ENCODE measurements at places on chromosomes 2 and 18.

DNA sequence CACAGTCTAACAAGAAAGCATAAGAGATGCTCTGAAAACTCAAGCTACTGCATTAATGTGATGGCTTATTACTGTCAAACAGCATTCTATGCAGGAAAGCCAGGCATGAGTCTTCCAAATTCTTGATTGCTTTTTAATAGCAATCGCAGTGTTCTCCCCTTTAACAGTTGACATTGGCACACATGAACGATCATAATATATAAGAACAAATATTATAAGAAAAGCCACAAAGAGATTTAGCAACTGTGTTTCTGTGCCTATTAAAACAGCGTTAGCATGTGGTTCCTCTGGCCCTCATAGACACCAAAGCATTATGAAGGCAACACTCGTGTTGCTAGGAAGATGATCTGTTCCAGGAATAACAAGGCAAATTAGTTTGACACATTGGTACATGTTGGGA, 245.0 kb downstream of the ACKR3 start:
- DNase-seq, result no peak

GRCh38 chr2:146437712-146438111, 1407.1 kb upstream of the ACVR2A start:
- no peak for DNase-seq

DNA sequence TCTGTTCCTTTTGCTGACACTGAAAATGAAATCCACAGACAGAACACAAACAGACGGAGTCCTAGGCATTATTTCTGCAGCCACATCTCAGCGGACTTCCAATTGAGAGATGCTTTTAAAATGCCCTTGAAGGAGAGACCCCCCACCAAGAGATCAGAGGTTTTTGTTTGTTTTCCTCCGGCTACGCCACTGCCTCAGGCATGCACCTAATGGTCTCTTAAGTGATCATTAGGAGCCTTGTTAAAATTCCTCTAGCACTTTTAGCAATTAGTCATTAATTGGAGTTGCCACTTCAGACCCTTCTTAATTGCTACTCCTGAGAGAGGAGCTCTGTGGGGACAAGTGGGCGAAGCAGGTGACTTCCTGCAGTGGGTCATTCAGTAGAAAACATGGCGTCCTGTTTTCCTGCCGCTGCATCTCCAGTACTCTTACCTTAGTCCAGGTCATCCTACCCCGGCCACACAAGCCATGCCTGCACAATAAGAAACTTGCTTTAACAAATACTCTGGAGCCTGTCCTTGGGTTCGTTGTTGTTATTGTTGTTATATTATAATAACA, 257.7 kb upstream of the CHAC2 start:
- DNase-seq, result no peak

GRCh38 chr2:131143803-131144202, 38.7 kb downstream of the PLEKHB2 start:
- DNase-seq, result no peak

- no peak for DNase-seq
These were observed 23.5 kb upstream of the L3MBTL4 start for GRCh38 chr18:6437937-6438818.

GRCh38 chr2:173523497-173523896, 168.8 kb downstream of the CDCA7 start:
- no peak for DNase-seq

- DNase-seq, result no peak
These were observed 123.3 kb downstream of the LTBP1 start for GRCh38 chr2:33069894-33070651.

GRCh38 chr2:152099367-152100050, 665 bp upstream of the CACNB4 start:
- peak; percentile 26 for DNase-seq

GRCh38 chr18:383135-383534, 115.3 kb upstream of the THOC1 start:
- DNase-seq, result no peak

GRCh38 chr2:25938345-25938744, 44.0 kb downstream of the KIF3C start:
- DNase-seq, result no peak

DNA sequence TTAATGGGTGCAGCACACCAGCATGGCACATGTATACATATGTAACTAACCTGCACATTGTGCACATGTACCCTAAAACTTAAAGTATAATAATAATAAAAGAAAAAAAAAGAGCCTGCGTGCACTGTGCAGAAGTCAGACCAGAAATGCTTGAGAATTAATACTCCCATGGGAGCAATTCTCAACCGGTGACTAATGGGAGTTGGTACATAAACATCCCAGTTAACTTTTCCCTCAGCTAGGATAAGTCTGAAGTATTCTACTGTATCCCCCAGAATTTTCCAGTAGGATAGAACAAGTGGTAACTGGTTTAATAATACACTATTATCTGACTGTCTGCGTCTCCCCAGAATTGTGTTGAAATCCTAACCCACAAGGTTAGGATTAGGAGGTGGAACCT, 113.6 kb upstream of the COL5A2 start:
- DNase-seq, result no peak

DNA sequence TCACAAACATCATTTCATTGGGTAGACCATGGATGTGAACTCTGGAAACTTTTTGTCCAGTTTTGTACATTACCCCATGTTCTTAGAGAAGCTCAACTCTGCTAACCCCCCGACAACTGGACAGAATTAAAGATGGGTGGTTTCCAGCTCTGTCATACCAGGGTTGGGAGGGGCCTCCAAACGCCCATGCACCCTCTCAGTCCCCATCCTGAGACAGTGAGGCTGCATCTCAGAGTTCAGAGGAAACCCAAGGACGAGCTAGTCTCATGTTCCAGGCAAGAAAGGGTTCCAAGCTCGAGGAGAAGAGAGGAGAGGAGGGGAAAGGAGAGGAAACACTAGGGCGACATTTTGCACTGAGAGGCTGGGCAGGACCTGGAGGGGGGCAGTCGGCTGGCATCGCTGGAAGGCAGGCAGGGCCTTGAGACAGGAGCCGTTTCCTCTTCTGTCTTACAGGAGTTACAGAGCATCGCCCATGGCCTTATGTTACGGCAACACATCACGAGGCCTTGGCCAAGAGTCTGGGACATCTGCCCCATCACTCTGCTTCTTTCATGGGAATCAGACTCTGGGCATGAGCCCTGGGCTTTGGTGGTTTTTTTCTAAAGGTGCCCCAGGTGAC, 16.4 kb downstream of the MAL start:
- DNase-seq, result no peak

DNA sequence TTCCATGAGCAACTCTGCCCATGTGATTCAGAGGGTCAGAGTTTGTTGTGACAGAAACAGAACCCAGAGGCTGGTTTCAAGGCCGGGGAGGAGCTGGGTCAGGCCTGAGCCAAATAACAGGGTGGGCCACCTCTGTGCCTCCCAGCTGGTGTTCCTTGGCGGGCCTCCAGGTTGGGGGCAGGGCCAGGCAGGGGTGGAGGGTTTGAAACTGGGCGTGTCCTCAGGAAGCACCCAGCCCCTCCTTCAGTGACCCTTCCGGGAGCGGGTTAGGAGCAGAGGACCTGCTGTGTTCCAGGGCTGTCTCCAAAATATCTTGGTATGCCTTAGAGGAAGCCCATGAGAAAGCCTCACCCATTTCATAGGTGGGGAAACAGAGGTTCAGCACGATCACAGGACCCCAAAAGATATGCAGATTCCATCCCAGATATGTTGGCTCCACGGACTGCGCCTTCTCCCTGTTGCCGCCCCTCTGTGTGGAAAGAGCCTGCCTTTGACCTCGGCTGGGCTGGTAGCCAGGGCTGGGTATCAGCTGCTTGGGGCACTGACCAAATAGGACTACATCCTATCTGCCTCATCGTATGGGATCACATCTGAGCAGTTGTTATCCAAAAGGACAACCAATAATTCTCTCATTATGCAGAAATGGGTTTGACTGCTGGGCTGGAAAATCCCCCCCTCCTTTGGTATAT, 74.8 kb upstream of the GLI2 start:
- no peak for DNase-seq

- no peak for DNase-seq
These were observed 7.2 kb upstream of the ABCB11 start for GRCh38 chr2:169038338-169038757.

- no peak for DNase-seq
These were observed 60.5 kb downstream of the MAP4K4 start for GRCh38 chr2:101758001-101758400.

- no peak for DNase-seq
These were observed 316.6 kb upstream of the CHST9 start for GRCh38 chr18:27501671-27502070.

- DNase-seq, result no peak
These were observed 31.5 kb downstream of the SRSF7 start for GRCh38 chr2:38719706-38720105.

- no peak for DNase-seq
These were observed 56.1 kb upstream of the KIDINS220 start for GRCh38 chr2:8893474-8893873.

- DNase-seq, result peak; percentile 90
These were observed 23.0 kb downstream of the BIN1 start for GRCh38 chr2:127083819-127084503.

DNA sequence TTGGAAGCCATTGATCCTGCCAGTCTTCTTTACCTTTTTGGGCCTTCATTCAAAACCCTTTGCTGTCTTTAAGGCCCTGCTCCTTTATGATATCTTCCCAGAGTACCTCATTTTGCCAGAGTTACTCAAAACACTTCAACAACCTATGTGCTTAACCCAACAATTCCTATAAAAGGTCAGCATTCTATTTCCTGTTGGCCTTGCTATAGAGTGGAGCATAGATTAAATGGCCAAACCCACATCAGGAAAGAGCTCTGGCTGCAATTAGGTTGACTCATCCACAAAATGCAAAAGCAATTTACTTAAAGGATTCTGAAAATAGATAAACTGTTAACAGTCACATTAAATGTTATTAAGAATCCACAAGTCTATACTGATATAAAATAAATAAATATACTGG, 21.2 kb downstream of the MRPL33 start:
- no peak for DNase-seq

DNA sequence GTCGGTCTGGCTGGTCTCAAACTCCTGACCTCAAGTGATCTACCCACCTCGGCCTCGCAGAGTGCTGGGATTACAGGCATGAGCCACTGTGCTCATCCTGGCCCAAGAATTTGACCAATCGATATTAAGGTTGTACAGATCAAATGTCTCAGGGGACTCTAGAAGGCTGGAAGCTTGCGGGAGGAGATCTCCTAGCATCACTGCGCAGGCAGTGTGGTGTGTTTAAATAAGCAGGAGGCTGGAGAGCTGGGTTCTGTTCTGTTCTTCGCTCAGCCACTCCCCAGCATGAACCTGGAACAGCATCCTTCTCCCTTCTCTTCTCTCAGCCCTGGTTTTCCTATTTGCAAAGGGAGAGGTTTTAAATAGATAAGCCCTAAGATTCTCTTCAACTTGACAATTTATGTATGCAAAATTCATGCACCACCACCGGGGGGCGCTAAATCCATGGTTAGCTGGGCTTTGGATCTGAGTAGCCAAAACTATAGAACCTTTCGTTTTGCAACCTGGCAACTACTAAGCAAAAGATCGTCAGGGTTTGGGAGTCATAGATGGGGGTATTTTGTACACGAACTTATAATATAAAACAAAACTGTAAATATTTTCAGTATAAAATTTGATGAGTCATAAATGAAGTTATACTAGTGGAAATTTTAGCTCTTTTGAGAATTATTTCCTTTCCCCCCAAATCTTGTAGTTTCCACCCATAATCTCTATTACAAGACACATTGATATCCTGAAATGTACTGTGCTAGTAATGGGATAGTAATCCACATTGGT, 60.6 kb downstream of the SLC16A14 start:
- DNase-seq, result no peak

Data from upper lobe of left lung (tissue), 6 donors.